ENCODE measurements at places on chromosomes 3 and 15.

GRCh38 chr3:126259411-126260391 lies 79.3 kb upstream of the ALDH1L1 start:
- DNase-seq: no peak

- no peak for DNase-seq
These were observed 453.9 kb downstream of the LPP start for GRCh38 chr3:188607805-188608315.

- no peak for DNase-seq
These were observed 106.0 kb downstream of the ARPP21 start for GRCh38 chr3:35745351-35745750.

DNA sequence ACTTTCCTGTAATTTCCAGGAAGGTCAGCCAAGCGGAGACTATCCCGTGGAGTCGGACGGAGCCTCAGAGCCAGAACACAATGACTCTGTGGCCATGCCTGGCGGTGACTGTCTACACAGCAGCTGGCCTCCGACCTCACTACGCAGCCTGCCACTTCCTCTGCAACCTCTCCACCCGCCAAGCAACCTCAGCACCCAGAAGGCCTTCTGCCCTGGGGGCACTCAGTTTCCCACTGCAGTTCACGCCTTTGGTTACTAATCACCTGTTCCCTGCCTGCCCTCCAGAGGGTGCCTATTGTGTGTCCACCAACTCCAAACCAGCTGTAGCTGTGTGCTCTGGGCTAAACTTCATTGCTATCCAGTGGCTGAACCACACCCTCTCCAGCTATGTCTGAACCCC lies 44.0 kb downstream of the TM2D3 start:
- DNase-seq: no peak

GRCh38 chr3:56837196-56837955 lies 35.6 kb upstream of the ARHGEF3 start:
- DNase-seq: no peak

DNA sequence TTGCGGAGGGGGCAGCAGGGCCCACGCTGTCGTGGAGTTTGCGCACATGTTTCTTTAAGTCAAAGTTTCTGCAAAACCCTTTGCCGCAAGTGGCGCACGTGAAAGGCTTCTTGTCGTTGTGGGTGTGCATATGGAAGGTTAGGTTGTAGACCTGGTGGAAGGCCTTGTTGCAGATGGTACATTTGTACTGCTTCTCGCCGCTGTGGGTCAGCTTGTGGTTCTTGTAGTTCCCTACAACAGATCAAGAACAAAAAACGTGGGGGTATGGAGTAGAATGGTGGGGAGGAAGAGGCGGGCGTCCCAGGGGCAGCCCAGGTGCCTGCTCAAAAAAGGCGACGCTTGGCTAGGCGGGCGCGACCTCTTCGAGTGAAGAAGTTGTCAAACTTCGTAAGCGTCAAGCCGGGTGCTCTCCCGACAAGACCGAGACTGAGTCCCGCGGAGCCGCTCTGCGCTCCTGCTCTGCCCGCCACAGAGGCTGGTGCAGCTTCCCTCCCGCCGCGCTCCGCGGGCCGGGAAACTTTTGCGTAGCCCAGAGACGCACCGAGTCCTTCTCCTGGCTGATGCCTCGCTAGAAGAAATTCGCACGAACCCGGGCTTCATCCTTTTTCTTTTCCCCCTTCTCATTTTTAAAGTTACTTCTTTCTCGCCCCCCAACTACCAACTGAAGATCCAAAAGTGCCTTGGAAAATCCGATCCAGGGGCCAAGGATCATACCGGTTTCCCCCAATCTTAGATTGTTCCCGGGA lies 3.1 kb downstream of the FEZF2 start:
- DNase-seq: no peak

DNA sequence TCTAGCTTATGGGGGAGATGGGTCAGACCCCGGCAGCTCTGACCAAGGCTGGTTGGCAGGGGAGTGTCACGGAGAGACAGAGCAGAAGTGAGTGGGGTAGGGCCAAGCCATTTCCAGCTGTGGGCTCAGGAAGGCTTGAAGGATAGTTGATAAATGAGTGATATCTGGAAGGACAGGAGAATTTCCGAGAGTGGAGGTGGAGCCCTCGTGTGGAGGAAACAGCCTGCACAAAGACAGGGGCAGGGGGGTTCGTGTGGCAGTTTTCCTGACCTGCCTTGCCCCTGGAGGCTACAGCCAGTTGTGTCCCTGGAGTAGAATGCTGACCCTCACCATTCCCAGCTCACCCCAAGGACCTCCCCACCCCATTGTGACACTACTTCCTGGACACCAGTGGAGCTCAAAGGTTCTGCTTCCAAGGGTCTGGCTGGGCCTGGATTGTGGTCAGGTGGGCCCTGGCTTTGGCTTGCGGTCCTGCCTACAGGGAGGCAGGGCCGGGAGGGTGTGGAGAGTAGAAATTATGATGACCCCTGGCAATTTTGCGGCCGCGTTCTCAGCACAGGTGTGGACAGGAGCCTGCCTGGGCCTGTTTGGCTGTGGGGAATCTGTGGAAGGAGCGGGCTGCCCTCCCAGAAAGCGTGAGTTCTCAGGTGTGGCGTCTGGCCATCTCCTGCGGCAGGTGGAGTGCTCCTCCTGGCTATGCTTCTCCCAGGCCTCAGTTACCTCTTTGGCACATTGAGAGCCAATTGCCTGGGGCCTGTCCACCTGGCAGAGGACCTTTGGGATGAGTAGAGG lies at the start of gene SLC22A14:
Gene SLC22A14 (plus strand): TSS at position 400 of the 792 bp plus-strand sequence. CDS start 23,733 bp downstream, outside the sequence.
- no peak for DNase-seq

Data from HS-27A (cell line).